ENCODE measurements at places on chromosomes 5 and 9. TPM values are rescaled to one million over a fixed set of nuclear protein-coding genes. Genes with fewer than 3 reads are reported as not detected.

DNA sequence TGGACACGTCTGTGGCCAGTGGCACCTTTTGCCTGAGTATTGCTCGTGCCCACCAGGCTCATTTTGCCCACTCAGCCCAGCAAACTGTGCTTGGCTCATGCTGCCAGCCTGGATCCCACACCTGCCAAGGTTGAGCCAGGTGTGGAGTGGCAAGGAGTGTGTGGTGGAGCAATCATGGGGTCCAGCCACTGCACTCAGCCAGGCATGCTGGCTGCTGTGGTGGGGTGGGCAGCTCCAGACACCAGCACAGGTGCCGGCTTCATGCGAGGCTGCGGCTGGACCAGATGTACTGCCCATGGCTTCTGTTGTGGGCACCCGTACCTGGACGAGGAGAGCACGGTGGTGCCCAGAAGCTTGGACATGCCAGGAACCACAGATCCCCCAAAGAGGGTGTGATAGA, 364.1 kb downstream of the TMEM38B start:
- H3K4me3 ChIP-seq: no peak overlapping the region
- no peak for DNase-seq
- H3K27ac ChIP-seq: no peak overlapping the region
- no peaks in the 10 kb centered on the region for H3K27me3 ChIP-seq

F12 gene
- 3.4 TPM for total RNA-seq

- H3K4me3 ChIP-seq: no peak overlapping the region
- H3K4me1 ChIP-seq: no peaks in the 10 kb centered on the region
- H3K36me3 ChIP-seq: no peaks in the 10 kb centered on the region
- peaks cover 2% of the 10 kb centered on the region for H3K27me3 ChIP-seq
- DNase-seq: no peak
Observed at GRCh38 chr5:9348401-9348996, 197.4 kb downstream of the SEMA5A start.

- DNase-seq: no peak
- H3K4me1 ChIP-seq: peaks cover 4% of the 10 kb centered on the region
- no peak overlapping the region for H3K4me3 ChIP-seq
Observed at GRCh38 chr9:136333486-136333885, 6.1 kb downstream of the GPSM1 start.

DNA sequence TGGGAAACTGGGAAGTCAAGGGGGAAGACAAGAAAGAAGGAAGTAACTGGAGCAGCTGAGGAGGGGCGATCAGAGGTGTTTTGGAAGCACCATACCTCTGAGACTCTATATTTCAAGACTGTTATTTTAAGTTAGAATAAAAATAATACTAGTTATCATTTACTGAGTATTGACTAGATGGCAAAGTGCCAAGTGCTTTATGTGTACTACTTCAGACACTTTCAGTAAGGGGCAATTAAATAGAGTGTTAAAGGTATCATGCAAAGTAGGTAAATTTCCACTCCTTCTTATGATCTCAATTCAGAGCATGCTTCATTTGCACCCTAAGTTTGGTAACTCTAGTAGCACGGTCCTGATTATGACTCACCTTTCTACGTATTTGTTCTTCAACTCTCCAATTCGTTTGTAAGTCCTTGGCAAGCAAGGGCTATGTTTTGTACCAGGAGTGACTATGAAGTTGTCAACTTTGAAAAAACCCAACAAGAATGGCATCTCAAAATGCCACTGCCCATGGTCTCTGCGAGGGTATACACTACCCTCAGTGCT, 152.4 kb upstream of the RAPGEF1 start:
- H3K4me1 ChIP-seq: no peaks in the 10 kb centered on the region
- H3K27me3 ChIP-seq: no peaks in the 10 kb centered on the region
- H3K27ac ChIP-seq: no peak overlapping the region
- DNase-seq: no peak

DNA sequence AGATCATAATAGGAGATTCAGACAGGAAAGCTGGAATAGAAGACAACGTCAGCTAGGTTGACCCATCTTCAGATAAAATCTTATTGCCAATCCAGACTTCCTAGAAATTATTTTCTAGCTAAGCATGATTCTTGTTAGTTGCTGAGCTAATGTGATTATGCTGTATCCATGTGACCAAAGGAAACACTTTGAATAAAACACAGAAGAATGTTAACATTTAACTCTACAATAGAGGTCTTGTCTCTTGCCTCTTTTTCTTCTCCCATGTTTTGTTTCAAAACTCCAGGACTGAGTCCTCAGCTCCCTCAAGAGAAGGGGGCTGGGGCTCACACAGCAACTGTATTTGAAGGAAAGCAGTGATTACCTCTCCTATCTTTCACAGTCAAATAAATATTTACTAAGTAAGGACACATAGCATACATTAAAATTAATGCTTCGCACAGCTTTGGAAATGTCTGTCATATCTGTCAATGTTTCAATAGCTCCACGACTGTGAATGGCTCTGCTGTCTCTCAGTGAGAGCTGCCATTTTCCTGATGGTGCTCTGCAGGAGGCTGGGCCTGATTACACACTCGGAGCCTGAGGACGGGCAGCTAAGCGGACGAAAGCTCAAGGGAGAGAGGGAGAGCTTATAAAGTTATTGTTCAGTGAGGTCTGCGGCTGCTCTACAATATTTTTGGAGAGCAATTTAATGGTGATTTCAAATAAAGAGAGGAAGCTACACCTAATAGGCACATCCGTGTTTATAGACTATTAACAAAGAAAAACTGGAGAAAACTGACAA, 64.8 kb upstream of the ZNF462 start:
- no peaks in the 10 kb centered on the region for H3K27me3 ChIP-seq
- no peaks in the 10 kb centered on the region for H3K36me3 ChIP-seq
- no peak overlapping the region for H3K27ac ChIP-seq
- no peaks in the 10 kb centered on the region for H3K4me1 ChIP-seq

GRCh38 chr5:43389679-43390329, 22.4 kb downstream of the CCL28 start:
- no peaks in the 10 kb centered on the region for H3K27me3 ChIP-seq
- no peak overlapping the region for H3K27ac ChIP-seq
- H3K36me3 ChIP-seq: peaks cover 15% of the 10 kb centered on the region
- H3K4me1 ChIP-seq: peaks cover 32% of the 10 kb centered on the region
- H3K4me3 ChIP-seq: no peak overlapping the region

- H3K27me3 ChIP-seq: no peaks in the 10 kb centered on the region
- no peak for DNase-seq
- peaks cover 24% of the 10 kb centered on the region for H3K36me3 ChIP-seq
Observed at GRCh38 chr9:137673886-137674285, 55.1 kb downstream of the EHMT1 start.

SVEP1 gene
- total RNA-seq: not detected

FBXO38 gene
- 47.5 TPM for total RNA-seq

DMGDH gene
- 0.50 TPM for total RNA-seq

GRCh38 chr9:115126404-115126803, 8.4 kb upstream of the TNC start:
- no peaks in the 10 kb centered on the region for H3K4me1 ChIP-seq
- no peak overlapping the region for H3K27ac ChIP-seq
- DNase-seq: no peak
- no peak overlapping the region for H3K4me3 ChIP-seq
- no peaks in the 10 kb centered on the region for H3K36me3 ChIP-seq

GRCh38 chr5:6719896-6720560, 6.8 kb downstream of the TENT4A start:
- peaks cover 82% of the 10 kb centered on the region for H3K4me1 ChIP-seq
- DNase-seq: no peak
- H3K36me3 ChIP-seq: peaks cover 52% of the 10 kb centered on the region
- H3K27ac ChIP-seq: no peak overlapping the region
- no peaks in the 10 kb centered on the region for H3K27me3 ChIP-seq

DNA sequence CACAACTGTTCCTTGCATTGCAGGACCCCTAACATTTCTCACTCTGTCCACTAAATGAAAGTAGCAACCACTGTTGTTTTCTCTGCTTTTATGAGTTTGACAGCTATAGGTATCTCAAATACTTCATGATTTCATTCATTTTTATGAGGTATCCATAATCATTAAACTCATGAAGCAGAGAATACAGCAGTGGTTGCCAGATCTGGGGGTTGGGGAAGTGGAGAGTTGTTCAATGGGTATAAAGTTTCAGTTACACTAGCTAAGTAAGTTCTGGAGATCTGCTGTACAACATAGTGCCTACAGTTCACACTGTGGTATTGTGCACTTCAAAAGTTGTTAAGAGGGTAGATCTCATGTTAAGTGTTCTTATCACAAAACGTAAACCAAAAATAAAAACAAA, 23.4 kb upstream of the CAMK4 start:
- no peak for DNase-seq
- peaks cover 25% of the 10 kb centered on the region for H3K4me1 ChIP-seq
- peaks cover 5% of the 10 kb centered on the region for H3K27me3 ChIP-seq
- no peak overlapping the region for H3K27ac ChIP-seq
- no peaks in the 10 kb centered on the region for H3K36me3 ChIP-seq

- H3K27ac ChIP-seq: no peak overlapping the region
- H3K36me3 ChIP-seq: no peaks in the 10 kb centered on the region
- no peak overlapping the region for H3K4me3 ChIP-seq
- no peaks in the 10 kb centered on the region for H3K27me3 ChIP-seq
- peaks cover 30% of the 10 kb centered on the region for H3K4me1 ChIP-seq
Observed at GRCh38 chr9:5596173-5596572, 32.7 kb upstream of the RIC1 start.

DNA sequence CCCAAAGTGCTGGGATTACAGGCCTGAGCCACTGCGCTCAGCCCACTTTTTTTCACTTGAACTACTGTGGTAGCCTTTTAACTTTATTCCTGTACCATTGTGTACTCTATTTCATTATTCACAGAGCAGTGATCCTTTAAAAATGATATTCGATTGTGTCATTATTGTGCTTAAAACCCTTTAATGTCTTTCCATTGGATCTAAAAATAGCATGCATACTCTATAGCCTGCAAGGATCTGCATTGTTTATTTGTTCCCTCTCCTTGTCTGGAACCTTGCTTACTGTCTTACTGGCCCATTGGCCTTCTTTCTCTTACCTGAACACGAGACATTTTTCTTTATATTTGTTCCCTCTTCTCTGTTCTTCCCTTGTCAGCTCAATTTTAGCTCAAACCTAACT, 15.7 kb downstream of the GPBP1 start:
- no peaks in the 10 kb centered on the region for H3K27me3 ChIP-seq
- peaks cover 45% of the 10 kb centered on the region for H3K36me3 ChIP-seq
- H3K4me3 ChIP-seq: no peak overlapping the region
- H3K4me1 ChIP-seq: peaks cover 90% of the 10 kb centered on the region

- H3K27ac ChIP-seq: peak overlapping the region; percentile 53
- no peak overlapping the region for H3K4me3 ChIP-seq
- H3K4me1 ChIP-seq: peaks cover 28% of the 10 kb centered on the region
- DNase-seq: no peak
- no peaks in the 10 kb centered on the region for H3K36me3 ChIP-seq
Observed at GRCh38 chr9:87277346-87277745, 220.3 kb upstream of the DAPK1 start.

NXNL2 gene
- not detected for total RNA-seq

DNA sequence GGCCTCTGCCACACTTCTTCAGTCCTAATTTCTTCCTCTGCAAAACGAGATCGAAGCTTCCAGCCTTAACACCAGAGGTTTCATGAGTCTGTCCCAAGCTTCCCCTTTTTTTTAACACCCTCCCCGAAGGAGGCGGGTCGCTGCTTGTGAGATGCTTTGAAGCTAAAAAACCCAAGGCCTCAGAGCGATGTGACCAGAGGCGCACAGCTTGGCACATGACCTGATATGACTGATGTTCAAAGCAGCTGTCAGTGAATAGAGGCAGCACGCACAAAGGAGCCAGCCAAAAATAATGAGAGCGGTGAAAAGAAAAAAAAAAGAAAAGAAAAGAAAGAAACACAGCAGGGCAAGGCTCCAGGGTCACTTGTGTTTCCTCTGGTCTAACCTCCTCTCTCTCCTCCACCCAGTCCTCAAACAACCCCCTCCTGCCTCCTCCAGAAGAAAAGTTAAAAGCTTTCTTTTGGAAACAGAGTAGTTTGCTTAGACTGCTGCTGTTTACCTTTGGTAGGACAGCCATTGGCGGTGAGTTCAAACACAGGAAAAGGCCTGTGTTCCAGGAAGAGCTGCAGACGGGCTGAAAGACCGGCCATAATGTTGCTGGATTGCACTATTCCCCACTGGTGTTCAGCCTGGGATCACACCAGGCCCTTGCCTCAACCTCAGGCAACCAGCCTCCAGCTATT, 10.9 kb upstream of the ZNF366 start:
- H3K27me3 ChIP-seq: peaks cover 6% of the 10 kb centered on the region
- no peak overlapping the region for H3K27ac ChIP-seq
- H3K4me3 ChIP-seq: no peak overlapping the region
- DNase-seq: no peak

Data from activated CD4-positive, alpha-beta T cell treated with anti-CD3 and anti-CD28 coated beads for 36 hours (primary cell).